Spinal cord (tissue), 10 donors: ENCODE measurements at places on chromosomes 1 and 21. TPM values are rescaled to one million over a fixed set of nuclear protein-coding genes. Genes with fewer than 3 reads are reported as not detected.

- peak; percentile 28 for DNase-seq
- H3K4me3 ChIP-seq = no peak overlapping the region
- no peak overlapping the region for H3K27ac ChIP-seq
- H3K27me3 ChIP-seq = no peaks in the 10 kb centered on the region
- H3K4me1 ChIP-seq = no peaks in the 10 kb centered on the region
- no peaks in the 10 kb centered on the region for H3K36me3 ChIP-seq
Observed at GRCh38 chr21:30990514-30991262, 47.6 kb downstream of the KRTAP19-8 start.

GRCh38 chr1:184739070-184739469 is 15.6 kb downstream of the EDEM3 start:
- peaks cover 1% of the 10 kb centered on the region for H3K36me3 ChIP-seq
- H3K4me3 ChIP-seq = no peak overlapping the region
- peaks cover 3% of the 10 kb centered on the region for H3K4me1 ChIP-seq

GRCh38 chr1:157157501-157158190 is 19.5 kb upstream of the ETV3 start:
- no peaks in the 10 kb centered on the region for H3K36me3 ChIP-seq
- no peak for DNase-seq
- H3K4me1 ChIP-seq = peaks cover 23% of the 10 kb centered on the region
- no peak overlapping the region for H3K27ac ChIP-seq

GRCh38 chr21:33761441-33762036 is 119.2 kb downstream of the ITSN1 start:
- H3K4me1 ChIP-seq = peaks cover 7% of the 10 kb centered on the region
- peaks cover 7% of the 10 kb centered on the region for H3K36me3 ChIP-seq
- no peak overlapping the region for H3K4me3 ChIP-seq
- H3K27ac ChIP-seq = peak overlapping the region; percentile 82
- DNase-seq = no peak
- H3K27me3 ChIP-seq = no peaks in the 10 kb centered on the region

DNA sequence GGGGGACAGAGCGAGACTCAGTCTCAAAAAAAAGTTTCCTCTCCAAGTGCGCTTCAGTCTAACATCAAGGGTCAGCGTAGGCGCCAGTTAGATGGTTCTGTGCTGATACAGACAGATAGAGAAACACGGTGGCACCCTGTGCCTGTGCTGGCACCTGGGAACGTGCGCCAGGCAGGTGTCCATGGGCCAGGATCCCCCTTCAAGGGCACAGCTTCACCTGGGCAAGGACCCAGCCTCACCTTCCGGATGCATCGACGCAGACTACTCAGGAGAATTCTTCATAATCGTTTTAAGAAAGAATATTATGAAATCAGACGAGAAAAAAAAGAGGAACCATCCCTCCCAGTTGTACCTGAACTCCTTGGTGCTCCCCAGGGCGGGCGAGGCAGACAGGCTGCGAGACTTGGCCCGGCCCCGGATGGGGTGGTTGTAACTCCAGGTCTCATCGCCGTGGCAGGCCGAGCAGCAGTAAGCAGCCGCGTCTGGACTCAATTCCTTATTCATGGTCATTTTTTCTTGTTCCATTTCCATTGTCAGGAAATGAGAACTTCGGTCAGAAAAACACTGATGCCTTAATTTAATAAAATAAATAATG is 13.3 kb downstream of the NADK start:
- no peak overlapping the region for H3K27ac ChIP-seq
- no peaks in the 10 kb centered on the region for H3K27me3 ChIP-seq
- no peak overlapping the region for H3K4me3 ChIP-seq
- peaks cover 64% of the 10 kb centered on the region for H3K36me3 ChIP-seq

GRCh38 chr1:107003972-107004371 is 52.5 kb upstream of the PRMT6 start:
- no peaks in the 10 kb centered on the region for H3K4me1 ChIP-seq
- no peaks in the 10 kb centered on the region for H3K36me3 ChIP-seq
- no peak overlapping the region for H3K27ac ChIP-seq
- H3K4me3 ChIP-seq = no peak overlapping the region

Gene LHX8
- total RNA-seq = not detected

Gene WNT2B
- 19.0 TPM for total RNA-seq

Gene NUDT4B
- 2.8 TPM for total RNA-seq
